ENCODE measurements at places on chromosomes 1 and 21.

DNA sequence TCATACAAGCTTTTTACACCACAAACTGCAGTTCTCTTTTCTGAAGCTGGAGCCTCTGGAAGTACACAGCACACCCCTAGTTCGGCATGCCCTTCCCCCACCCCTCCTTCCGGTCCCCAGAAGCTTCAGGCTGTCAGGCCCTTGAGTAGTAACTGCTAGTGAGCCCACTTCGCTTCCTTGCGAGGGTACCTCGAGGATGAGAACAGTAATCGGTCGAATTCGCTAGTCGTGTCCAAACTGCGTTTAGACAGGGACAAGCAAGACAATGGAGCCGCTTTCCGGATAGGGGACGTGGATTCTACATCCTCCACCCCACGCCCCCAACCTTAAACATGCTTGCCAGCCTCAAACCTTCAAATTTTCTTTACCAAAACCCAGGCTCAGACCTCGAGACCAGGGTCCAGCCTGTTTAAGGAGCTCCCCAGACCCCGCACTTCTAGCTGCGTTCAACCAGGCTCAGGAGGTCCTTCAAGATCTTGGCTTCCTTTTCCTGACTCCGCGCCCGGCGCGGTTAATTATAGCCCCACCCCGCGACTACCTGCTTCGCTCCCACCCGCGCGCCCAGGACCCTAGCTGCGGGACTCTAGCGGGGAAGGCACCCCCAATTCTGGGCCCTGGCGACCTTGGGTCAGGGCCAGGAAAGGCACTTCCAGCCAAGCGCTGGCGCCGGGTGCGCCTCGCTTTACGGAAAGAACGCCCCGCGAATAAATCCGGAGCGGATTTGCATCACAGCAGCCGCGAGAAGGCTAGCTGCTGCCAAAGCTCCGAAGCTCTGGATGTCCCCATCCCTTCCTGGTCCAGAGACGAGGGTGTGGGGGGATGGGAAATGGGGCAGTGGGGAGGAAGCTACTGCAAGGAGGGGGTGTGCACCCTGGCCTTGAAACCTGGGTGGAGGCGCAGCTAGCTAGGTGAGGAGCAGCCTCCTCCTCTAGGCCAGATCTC is 8.1 kb upstream of the TSPAN1 start:
- DNase-seq = peak; percentile 13

DNA sequence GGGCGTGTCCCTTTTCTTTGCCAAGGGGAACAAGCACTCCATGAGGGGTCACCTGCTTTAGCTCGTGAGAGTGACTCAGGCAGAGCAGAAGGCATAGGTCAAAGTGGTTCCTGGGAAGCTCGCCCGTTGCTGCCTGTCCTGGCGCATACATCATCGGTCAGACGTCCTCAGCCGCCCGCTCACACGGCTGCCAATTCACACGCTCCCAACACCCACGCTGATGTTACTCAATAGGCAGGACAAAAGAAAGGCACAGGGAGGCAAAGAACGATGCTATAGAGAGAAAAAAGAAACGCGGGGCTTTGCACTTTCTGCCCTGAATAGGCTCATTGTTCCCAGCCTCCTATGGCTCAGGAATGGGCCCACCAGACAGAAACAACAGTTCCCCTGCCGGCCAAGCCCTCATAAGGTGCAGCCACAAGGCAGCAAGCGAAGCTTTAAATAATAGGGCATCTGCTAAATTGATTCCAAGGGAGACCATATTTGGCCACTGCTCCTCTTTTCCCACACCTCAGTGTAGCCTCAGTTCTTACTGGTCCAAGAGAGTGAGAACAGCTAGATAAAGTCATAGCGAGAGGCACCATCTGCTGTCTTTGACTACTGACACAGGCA is 38.7 kb downstream of the VTCN1 start:
- DNase-seq = no peak

GRCh38 chr1:1373815-1374588 is 1.0 kb downstream of the AURKAIP1 start:
- DNase-seq = no peak

DNA sequence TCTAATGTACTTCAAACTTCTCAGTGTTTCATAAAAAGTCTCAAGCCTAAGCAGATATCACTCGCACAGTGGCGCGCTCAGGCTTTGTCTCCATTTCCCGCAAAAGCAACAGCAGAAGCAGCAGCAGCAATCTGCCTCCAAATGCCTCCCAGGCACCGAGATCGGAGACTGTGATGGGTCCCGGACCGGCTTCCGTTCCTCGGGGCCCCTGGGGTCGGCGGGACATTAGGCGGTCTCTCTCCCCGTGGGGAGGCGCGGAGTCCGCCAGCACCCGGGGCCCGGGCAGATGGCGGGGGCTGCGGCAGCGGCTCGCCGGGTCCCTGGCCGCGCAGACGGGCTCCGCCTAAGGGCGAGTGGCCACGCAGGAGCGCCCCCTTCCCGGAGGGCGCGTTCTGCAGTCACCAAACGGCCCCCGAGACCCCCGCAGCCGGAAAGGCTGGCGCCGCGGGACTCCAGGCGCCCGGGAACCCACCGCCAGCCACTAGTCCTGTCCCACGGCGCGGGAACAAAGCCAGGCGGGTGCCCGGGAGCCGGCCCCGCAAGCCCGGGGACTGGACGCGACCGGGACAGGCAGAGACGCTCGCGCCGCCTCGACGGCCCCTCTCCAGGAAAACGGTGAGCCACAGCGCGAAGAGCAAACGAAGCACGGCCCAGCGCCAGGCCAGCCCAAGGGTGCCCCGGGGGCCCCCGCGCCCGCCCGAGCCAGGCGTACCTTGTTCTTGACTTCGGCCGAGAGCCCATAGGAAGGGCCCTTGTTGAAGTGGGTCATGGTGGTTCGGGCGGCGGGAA is 590 bp downstream of the CNN3 start:
- DNase-seq = peak; percentile 2

- DNase-seq = no peak
Observed at GRCh38 chr1:162028726-162029125, 5.1 kb upstream of the OLFML2B start.

DNA sequence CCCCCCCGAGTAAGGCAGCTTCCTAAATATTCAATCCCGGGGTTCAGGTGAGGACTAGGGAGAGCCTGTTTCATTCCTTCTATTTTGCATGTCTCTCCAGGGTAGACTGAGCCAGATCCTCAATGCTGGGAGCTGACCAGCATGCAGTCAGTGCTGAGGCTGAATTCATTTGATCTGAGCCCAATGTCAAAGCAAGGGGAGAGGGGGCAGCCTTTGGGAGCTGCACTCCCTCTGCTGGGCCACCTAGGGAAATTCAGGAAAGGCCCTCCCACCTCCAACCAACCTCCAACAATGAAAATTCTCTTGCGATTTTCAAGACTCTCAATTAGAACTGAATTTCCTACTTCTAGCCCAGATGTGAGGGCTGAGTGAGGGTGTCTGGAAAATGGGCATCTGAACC is 371.2 kb downstream of the NPHP4 start:
- no peak for DNase-seq

DNA sequence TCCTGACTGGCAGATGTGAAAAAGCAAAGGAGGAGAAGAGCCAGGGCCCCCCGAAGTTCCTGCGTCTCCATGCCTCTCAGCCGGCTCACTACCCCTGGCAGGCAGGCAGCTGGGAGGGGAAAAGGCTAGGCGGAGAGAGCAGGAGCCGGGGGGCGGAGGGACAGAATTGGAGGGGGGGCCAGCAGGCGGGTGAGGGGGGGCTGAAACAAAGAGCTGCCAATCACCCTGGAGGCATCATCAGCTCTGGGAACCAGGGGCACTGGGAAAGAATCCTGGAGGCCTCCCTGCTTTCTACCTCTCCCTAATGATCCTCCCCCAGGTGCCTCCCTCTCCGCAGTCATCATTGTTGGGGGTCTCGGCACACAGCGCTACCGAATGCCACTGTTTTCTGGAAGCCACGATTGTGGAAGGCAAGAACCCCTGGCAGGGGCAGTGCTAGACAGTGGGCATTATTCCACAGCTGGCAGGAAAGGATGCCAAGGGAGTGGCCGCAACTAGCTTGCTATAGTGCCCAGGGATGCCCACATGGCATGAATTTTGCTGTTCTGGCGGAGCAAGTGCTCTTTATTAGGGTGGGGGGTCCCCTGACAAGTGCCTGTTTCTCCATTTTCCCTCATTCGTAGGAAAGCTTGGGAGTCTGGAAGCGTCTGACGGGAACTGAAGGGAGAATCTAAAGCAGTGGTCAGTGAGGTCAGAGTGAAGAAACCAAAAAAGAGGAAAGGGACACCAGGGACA is at the start of gene THBS3:
Gene THBS3, minus strand, starts transcription at position 92 of the 735 bp plus-strand sequence. Its CDS starts 21 bp downstream, at position 71.
- DNase-seq = no peak

DNA sequence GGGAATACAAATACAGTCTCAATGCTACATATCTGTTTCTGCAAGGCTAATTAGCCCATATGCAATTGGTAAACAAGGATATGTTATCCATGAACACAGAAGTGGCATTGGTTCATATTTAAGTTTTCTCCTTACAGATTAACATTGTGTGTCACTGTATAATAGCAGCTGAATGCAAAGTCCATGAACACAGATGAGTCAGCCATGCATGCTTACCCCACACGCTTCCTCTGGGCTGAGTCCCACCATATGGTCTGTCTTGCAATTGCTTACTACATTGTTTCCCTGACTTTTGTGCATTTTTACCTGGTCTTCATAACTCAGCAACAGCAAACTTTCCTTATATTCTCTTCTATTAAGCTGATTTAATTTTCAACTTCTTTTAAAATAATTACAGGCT is 41.5 kb upstream of the TSNAX start:
- no peak for DNase-seq

GRCh38 chr1:233935297-233935868 is 30.9 kb downstream of the SLC35F3 start:
- DNase-seq = no peak

DNA sequence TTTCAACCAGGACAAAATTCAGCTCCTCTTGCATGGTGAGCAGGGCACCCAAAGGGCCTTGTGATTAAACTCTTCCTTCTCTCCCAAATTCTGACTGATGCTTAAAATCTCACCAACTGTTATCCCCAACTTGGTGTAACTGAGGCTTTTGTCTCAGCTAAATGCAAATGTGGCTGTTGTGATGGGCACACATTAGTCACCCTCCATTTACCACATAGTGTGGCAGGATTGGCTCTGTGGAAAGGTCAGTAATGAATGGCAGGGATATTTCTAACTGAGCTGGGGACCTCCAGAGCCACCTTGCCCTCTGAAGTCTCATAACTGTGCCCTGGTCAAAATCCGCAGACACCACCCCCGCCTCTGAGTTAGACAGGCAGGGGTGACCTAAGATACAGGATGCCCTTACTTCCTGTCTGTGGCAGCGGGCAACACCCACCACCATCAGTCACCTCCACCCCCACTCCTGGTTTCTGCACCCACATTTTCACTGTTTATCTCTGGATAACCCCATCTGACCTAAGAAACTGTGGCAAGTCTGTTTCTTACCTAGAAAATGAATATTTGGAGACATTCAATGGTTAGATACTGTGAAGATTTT is 25.4 kb upstream of the RGS16 start:
- peak; percentile 46 for DNase-seq

DNA sequence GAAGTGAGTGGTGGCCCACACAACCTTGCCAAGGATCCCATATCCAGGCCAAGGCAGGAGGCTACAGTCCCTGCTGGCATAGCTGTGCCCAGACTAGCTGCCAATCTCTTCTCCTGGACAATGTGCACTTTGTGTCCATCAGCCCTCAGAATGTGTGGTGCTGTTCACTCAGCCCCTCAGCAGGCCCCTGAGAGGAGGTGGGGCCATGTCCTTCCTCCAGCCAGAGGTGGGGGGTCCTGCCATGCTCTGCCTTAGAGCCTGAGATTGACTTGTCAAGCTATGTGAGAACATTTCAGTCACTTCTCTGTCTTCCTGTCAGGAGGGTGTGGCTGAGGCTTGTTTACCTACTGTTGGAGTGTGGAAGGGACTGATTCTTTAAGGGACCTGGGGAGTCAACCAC is 1.4 kb downstream of the NCF2 start:
- no peak for DNase-seq

- DNase-seq = no peak
Observed at GRCh38 chr1:175493321-175494010, 249.9 kb downstream of the TNR start.

GRCh38 chr1:197224160-197224559 is 43.9 kb upstream of the CRB1 start:
- no peak for DNase-seq

GRCh38 chr1:112114540-112114939 is 125.1 kb upstream of the KCND3 start:
- no peak for DNase-seq

- DNase-seq = no peak
Observed at GRCh38 chr1:205798577-205798976, 14.4 kb downstream of the SLC41A1 start.

DNA sequence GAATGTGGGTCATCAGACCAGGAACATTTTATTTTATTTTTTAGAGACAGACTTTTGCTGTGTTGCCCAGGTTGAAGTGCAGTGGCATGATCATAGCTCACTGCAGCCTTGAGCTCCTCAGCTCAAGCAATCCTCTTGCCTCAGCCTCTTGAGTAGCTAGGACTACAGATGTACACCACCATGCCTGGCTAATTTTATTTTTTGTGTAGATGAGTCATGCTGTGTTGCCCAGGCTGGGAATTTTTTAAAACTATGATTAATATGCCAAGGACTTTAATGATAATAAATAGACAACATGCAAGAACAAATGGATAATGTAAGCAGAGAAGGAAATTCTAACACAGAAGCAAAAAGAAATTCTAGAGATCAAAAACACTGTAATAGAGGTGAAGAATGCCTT is 142.4 kb downstream of the AK5 start:
- DNase-seq = no peak

DNA sequence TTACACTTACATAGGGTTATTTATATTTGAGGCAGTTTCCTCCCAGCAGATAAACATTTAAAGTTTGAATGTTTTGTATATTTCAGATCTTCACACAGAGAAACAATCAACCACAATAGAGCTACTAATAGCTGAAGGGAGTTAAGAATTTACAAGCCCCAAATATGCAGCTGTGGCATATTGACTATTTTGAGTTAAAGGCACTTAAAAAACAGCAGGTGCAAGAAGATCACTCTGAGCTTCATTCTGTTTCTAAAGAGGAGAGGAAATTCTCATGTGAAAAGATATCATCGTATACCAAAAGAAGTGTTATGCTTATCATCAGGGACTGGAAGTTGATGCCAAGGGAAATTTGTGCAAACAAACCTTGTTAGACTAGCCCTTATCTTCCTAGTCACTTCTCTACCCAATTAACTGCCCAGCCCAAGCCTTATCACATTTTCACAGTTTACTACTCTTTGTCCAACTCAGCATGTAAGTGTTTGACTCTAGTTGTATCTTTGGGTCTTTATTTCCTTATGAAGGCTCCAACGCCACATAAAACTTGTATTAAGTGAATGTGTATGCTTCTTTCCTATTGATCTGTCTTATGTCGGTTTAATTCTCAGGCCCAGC is 66.3 kb upstream of the COG2 start:
- DNase-seq = no peak
